ENCODE measurements at places on chromosomes 6 and 20. TPM values are rescaled to one million over a fixed set of nuclear protein-coding genes. Genes with fewer than 3 reads are reported as not detected.

TM9SF4 gene
- total RNA-seq = 80.2 TPM

- H3K4me3 ChIP-seq = no peak overlapping the region
- peaks cover 3% of the 10 kb centered on the region for H3K4me1 ChIP-seq
- no peak for DNase-seq
- no peaks in the 10 kb centered on the region for H3K36me3 ChIP-seq
- no peak overlapping the region for H3K27ac ChIP-seq
Observed at GRCh38 chr6:147057188-147057587, 147.0 kb upstream of the STXBP5 start.

DNA sequence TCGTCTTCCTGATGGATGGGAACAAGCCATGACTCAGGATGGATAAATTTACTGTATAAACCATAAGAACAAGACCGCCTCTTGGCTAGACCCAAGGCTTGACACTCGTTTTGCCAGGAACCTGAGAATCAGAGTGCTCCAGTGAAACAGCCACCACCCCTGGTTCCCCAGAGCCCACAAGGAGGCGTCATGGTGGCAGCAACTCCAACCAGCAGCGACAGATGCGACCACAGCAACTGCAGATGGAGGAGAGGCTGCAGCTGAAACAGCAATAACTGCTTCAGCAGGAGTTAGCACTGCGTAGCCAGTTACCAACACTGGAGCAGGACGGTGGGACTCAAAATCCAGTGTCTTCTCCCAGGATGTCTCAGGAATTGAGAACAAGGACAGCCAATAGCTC is 100.9 kb upstream of the SAMD5 start:
- H3K4me1 ChIP-seq = no peaks in the 10 kb centered on the region
- no peak for DNase-seq
- H3K27ac ChIP-seq = no peak overlapping the region
- no peaks in the 10 kb centered on the region for H3K36me3 ChIP-seq
- H3K4me3 ChIP-seq = no peak overlapping the region

DNA sequence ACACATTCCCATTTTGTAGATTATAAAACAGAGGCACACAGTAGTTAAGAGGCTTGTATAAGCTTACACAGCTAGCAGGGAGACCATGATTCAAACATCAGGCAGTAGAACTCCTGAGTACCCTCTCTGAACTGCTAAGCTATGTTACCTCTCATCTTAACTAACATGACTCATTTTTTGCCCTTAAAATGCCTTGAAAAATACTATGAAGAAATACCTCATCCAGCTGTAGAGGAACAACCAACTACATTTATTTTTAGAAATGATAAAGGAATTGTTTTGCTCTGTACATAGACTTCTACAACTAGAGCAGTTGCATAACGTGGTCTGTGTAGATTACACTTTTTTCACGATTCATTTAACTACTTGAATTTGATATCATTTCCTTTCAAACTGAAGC is 102.1 kb downstream of the FLRT3 start:
- DNase-seq = no peak
- H3K4me3 ChIP-seq = no peak overlapping the region
- no peaks in the 10 kb centered on the region for H3K36me3 ChIP-seq
- no peaks in the 10 kb centered on the region for H3K27me3 ChIP-seq

DNA sequence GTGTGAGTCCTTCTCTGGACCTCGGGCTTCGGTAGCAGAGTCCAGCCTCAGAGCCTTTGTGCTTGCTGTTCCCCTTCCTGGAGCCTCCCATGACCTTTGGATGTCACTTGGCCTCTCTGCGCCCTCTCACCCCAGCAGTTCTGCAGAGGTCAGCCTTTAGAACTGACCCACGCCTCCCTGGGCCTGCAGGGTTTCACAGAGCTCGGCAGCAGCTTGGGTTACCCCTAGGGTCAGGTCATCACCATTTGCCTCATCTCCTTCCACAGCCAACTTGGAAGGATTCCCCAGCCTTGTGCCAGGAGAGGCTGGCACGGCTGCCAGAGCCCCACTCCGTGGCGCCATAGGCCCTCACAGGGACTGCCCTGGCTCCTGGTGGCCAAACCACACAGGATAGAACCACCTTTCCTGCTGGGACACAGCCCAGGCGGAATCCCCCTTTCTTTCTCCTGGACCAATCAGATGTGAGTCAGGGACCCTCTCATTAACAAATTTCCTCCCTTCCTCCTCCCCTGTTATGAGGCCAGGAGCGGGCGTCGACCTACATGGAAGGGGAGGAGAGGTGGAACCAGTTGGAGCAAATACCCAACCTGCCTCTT is 13.9 kb upstream of the SIRPA start:
- H3K4me1 ChIP-seq = no peaks in the 10 kb centered on the region
- no peak overlapping the region for H3K4me3 ChIP-seq
- no peaks in the 10 kb centered on the region for H3K36me3 ChIP-seq
- no peak overlapping the region for H3K27ac ChIP-seq
